ENCODE measurements at places on chromosomes 4 and X.

- no peak for DNase-seq
These were observed 125.4 kb downstream of the ATXN3L start for GRCh38 chrX:13194291-13195103.

DNA sequence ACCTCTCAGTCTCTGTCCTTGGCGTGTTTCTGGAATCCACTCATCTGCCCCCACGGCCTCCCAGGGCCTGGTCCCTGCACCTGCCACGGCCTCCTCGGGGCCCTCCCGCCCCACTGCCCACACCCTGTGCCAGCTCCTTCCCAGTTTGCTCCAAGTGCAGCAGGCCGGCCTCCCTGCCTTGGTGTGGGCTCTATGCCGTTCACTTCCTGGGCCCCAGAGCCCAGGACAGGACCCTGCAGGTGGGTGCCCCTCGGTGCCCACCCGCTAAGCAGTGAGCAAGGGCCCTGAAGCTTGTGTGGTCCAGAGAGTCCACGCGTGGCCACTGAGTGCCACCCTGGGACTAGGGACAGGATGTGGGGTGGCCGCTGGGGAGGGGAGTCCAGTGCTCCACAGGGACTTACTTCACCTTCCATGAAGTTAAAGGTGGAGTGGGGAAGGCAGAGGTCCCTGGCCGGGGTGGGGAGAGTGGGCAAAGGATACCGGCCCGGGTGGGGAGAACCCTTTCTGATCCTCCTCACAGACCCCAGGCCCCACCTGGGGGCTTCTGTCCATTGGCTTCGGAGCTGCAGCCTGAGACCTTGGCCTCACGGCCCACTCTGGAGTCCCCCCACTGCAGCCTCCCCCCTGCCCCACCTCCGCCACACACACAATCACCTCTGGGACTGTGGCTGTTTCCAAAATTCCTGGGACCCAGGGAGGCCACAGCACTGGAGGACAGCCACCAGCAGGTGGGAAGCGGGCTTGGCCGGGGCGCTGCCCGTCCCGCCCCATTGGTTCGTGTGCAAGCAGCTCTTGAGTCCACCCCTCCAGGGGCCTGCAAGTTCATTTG is 60.0 kb upstream of the NKX1-1 start:
- no peak for DNase-seq

DNA sequence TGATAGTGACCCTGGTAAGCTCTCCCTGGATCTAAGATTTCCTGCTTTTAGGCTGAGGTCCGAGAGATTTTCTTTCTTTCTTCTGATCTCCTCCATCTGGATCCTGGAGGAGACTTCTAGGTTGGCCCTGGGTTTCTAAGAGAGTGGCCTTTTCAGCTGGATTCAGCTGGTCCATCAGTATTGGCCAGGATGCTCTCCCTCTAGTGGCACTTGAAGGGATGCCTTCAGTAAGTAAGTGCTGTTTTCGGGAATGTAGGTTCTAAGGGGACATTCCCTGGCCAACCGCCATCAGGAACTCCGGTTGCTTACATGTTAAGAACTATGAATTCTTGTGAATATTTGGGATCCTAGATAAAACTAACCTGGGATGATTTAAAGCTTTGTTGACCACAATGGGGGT is 56.9 kb downstream of the SERTM2 start:
- no peak for DNase-seq

DNA sequence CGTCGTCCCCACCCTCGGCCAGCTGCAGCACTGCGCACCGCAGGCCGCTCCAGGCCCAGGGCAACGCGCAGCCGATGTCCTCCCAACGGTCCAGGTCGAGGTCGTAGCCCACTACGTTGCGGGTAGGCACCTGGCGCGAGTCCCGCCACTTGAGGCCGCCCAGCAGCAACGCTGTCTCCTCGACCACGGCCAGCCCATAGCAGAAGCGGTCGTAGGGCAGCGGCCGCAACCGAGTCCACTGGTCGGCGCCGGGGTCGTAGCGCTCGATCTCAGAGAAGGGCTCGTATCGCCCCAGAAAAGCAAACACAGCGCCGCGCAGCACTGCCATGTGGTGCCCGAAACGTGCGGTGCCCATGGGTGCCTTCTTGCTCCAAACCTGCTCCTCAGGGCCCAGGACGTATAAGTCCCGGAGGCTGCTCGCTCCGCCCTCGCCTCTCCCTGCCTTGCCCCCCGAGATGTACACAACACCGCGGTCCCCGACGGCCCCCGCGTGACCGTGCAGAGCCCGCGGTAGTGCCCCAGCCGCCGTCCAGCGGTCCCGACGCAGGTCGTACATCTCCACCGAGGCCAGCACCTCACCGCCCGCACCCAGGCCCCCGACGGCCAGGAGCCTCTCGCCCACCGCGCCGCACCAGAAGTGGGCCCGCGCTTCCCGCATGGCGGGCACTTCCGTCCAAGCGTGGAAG is 2.1 kb downstream of the KLHL34 start:
- DNase-seq: no peak

GRCh38 chr4:78560296-78560963 is 8.9 kb downstream of the ANXA3 start:
- peak; percentile 41 for DNase-seq

- no peak for DNase-seq
These were observed 2.7 kb upstream of the BANK1 start for GRCh38 chr4:101787701-101788316.

DNA sequence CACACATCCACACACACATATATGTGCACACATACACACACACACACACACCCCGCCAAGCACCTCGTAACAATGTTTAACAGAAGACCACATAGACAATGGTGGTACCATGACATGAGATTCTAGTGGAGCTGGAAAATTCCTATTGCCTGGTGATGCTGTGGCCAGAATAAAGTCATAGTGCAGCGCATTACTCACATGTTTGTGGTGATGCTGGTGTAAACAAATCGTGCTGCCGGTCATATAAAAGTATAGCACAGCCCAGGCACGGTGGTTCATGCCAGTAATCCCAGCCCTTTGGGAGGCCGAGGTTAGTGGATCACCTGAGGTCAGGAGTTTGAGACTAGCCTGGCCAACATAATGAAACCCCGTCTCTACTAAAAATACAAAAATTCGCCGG is 275.2 kb downstream of the TRIML1 start:
- DNase-seq: no peak

- no peak for DNase-seq
These were observed 228.7 kb upstream of the ANKRD50 start for GRCh38 chr4:124941267-124941666.

DNA sequence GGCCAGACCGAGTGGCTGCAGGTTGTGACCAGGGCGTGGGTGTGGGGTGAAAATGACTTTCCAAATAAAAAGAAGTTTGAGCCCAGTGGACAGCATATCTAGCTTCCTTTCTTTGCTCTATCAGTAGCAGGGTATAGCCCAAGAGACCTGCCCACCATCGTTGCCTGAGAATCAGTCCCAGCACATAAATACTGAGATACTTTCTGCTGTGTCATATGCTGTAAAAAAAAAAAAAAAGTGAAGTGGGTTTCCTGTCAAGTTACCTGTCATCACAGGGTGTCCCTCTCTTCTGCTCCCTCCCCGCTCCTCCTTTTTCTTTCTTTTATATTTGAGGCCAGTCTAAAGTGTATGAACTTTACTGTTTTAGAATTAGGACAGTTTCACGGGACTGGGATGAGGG is 330.3 kb upstream of the BOD1L1 start:
- no peak for DNase-seq

DNA sequence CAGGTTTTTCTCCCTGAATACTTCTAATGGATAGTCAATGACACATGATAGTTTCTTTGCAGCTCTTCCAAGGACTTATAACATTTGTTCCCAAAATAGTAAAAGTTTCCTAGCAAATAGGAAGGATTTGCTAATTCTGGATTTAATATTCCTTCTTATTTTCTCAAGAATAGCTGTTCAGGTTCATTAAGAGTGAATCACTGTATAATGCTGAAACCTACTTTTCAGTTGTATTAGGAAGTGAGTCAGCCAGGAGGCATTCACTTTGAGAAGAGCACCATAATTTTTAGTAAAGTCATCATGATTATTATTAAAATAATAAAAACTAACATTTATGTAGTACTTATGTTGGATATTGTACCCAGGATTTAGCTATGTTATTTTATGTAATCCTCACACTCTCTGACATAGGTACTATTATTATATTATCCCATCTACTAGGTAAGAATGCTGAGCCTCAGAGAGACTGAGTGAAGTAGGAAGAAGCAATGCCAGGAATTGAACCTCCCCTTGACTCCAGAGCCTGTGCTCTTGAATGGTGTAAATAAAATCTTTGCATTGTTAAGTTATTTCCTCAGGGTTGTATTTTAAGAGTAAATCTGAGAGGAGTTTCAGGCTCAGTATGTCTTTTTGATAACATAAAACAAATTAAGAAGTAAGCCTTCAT is 114.8 kb downstream of the REELD1 start:
- no peak for DNase-seq

- DNase-seq: no peak
These were observed 405.5 kb upstream of the ACTRT1 start for GRCh38 chrX:128457674-128458073.

GRCh38 chrX:136765821-136766356 is 14.8 kb downstream of the ARHGEF6 start:
- no peak for DNase-seq

DNA sequence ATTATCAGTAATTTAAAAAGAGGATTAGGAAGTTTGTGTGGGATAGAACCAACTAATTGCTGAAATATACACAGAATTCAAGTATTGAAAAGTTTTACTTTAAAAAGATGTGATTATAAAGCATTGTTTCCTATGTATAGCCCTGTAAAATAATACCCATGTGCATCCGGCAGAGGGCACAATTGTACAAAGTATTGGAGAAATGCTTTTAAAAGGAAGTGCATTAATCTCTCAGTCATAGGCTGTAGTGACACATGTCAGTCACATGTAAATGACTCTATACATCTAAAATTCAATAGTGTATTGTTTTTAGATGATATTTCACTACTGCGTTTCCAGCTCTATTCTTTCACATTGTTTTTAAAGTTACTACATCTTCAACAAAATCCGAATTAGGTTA is 9.7 kb upstream of the GEMIN8 start:
- peak; percentile 66 for DNase-seq
